ENCODE measurements at places on chromosomes 2 and 18. TPM values are rescaled to one million over a fixed set of nuclear protein-coding genes. Genes with fewer than 3 reads are reported as not detected.
A peak's percentile ranks its signal among the peaks of the same experiment; 100 is the strongest.

Gene PLB1
- 1.3 TPM for total RNA-seq

Gene SCYGR1
- not detected for total RNA-seq

Gene AOX1
- total RNA-seq = 54.9 TPM

Gene ERICH2
- total RNA-seq = 1.4 TPM

Gene AP1S3
- total RNA-seq = 34.3 TPM

- no peak overlapping the region for H3K27ac ChIP-seq
- H3K36me3 ChIP-seq = no peaks in the 10 kb centered on the region
- H3K4me1 ChIP-seq = no peaks in the 10 kb centered on the region
- H3K4me3 ChIP-seq = no peak overlapping the region
- no peaks in the 10 kb centered on the region for H3K27me3 ChIP-seq
- DNase-seq = no peak
Observed at GRCh38 chr2:174914853-174915760, 90.1 kb downstream of the CHN1 start.

GRCh38 chr2:222977121-222977520 lies 74.9 kb upstream of the KCNE4 start:
- no peaks in the 10 kb centered on the region for H3K27me3 ChIP-seq
- H3K4me1 ChIP-seq = peaks cover 15% of the 10 kb centered on the region
- DNase-seq = no peak
- H3K27ac ChIP-seq = no peak overlapping the region
- no peaks in the 10 kb centered on the region for H3K36me3 ChIP-seq

DNA sequence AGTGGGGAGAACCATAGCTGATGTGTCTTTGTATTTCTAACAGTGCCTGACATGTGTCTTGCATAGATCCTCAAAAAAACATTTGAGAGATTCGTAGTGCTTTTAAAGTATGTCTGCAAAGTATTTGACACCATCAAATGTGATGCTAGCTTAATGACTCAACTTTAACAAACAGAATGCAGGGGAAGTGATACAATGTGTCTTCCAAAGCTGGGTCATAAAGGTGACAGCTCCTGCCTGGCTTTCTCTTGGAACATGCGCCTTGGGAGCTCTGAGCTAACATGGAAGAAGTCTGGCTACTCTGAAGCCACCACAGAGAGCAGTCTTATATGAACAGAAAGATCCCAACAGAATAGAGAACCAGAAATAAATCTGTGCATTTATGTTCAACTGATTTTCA lies 78.2 kb downstream of the C1D start:
- H3K27me3 ChIP-seq = no peaks in the 10 kb centered on the region
- no peaks in the 10 kb centered on the region for H3K36me3 ChIP-seq
- H3K4me1 ChIP-seq = peaks cover 11% of the 10 kb centered on the region
- H3K27ac ChIP-seq = no peak overlapping the region
- DNase-seq = peak; percentile 60

- no peaks in the 10 kb centered on the region for H3K36me3 ChIP-seq
- H3K4me3 ChIP-seq = no peak overlapping the region
- H3K27me3 ChIP-seq = no peaks in the 10 kb centered on the region
- no peak overlapping the region for H3K27ac ChIP-seq
Observed at GRCh38 chr2:207123776-207124391, 41.9 kb downstream of the KLF7 start.

DNA sequence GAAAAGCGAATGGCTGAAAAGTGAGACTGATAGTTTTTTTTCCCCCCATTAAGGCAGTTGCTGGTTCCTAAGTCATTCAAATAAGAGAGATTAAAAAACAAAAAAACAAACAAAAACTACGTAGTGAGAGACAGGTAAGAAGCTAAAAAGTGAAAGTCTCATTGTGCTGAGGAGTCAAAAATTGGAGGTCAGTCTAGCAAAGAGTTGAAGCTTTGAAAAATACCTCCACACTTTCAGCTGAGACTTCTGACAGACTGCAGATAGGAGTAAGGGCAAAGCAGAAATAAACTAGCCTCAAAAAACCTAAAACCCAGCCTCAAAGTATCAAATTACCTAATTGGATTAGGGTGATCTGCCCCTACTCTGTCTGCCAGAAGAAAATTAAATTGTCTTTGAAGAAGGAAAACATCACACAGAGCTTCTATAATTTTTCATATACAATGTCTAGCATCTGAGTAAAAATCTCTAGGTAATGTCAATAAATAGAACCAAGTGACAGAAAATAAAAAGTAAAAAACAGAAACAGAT lies 10.9 kb upstream of the EIF2AK3 start:
- no peaks in the 10 kb centered on the region for H3K27me3 ChIP-seq
- no peak overlapping the region for H3K4me3 ChIP-seq
- no peaks in the 10 kb centered on the region for H3K36me3 ChIP-seq

DNA sequence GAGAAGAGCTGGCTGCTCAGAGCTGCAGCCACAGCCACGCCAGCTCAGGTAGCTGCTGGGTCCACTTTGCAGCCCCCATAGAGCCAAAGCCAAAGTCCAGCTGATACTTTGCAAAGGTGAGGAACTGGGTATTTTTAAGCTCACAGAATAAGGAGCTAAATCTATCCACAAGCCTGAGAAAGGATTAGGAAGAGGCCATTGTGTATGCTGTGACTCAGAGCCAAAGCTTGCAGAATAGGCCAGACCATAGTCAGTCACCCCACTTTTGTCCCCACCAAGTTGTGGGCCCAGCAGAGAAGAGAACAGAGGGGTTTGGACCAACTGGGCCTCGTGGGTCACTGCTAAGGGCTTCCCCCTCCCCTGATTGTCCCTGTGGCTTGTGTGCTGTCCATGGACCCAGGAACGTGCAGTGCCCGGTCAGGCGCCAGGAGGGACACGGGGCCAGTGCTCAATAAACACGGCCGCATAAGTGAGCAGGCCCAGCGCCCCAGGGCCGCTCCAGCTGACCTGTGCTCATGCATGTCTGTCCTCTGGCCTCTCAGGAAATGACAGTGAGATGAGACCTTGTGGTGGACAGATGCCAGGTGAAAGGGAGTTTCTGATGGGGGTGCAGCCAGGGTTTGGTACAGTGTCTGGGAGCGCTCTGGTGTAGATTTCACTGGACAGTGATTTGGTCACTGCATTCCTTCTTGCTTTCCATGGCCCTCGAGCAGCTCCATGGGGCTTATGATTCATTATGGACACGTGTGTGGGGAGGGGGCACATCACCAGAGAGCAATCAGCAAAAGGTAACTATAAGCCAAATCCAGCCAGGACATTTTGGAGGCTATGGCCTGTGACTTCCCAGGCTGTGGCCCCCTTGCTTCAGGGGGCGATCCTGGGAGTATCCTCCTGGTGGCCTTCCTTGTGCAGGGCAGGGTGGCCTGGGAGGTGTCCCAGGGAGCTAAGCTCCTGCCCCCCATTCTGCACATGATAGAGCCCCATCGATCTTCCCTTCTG lies 31.3 kb downstream of the MAL start:
- H3K4me3 ChIP-seq = 0 out of 2 replicates have a peak overlapping the region, but pooled peaks have one; percentile 20
- peak overlapping the region; percentile 72 for H3K27ac ChIP-seq
- H3K27me3 ChIP-seq = no peaks in the 10 kb centered on the region
- no peaks in the 10 kb centered on the region for H3K36me3 ChIP-seq

GRCh38 chr2:122516775-122517174 lies 761.3 kb downstream of the TSN start:
- H3K4me1 ChIP-seq = peaks cover 4% of the 10 kb centered on the region
- no peak overlapping the region for H3K27ac ChIP-seq
- DNase-seq = no peak
- no peak overlapping the region for H3K4me3 ChIP-seq
- no peaks in the 10 kb centered on the region for H3K27me3 ChIP-seq

DNA sequence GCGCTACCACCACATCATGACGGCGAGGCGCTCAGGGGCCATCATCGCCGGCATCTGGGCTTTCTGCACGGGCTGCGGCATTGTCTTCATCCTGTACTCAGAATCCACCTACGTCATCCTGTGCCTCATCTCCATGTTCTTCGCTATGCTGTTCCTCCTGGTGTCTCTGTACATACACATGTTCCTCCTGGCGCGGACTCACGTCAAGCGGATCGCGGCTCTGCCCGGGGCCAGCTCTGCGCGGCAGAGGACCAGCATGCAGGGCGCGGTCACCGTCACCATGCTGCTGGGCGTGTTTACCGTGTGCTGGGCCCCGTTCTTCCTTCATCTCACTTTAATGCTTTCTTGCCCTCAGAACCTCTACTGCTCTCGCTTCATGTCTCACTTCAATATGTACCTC lies 2.3 kb downstream of the MC5R start:
- no peak for DNase-seq
- H3K36me3 ChIP-seq = no peaks in the 10 kb centered on the region
- H3K27me3 ChIP-seq = peaks cover 66% of the 10 kb centered on the region
- H3K27ac ChIP-seq = no peak overlapping the region

- H3K27ac ChIP-seq = no peak overlapping the region
- no peak for DNase-seq
- peaks cover 83% of the 10 kb centered on the region for H3K27me3 ChIP-seq
Observed at GRCh38 chr18:11581286-11581685, 28.1 kb upstream of the SLC35G4 start.

GRCh38 chr2:43004879-43005244 lies 212.5 kb upstream of the HAAO start:
- no peaks in the 10 kb centered on the region for H3K27me3 ChIP-seq
- no peaks in the 10 kb centered on the region for H3K4me1 ChIP-seq
- no peak overlapping the region for H3K27ac ChIP-seq
- no peak for DNase-seq
- H3K4me3 ChIP-seq = no peak overlapping the region

DNA sequence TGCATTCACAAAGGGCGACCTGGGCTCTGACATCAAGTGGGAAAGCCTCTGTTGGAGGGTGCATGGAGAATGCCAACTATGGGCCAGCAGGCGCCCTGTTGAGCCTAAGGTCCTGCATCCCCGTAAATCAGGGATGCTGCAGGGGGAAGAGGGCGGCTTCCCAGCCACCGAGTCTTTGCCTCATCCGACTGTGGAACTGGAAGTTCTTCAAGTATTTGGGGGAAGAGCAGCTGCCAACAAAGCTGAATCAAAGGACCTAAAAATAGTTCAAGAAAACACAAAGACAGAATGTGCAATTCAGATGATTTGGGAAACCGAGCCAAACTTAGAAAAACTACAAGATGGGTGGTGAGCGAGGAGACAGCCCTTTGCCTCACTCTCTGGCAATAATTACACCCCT lies 281.1 kb upstream of the MGAT5 start:
- no peaks in the 10 kb centered on the region for H3K4me1 ChIP-seq
- H3K36me3 ChIP-seq = no peaks in the 10 kb centered on the region
- DNase-seq = no peak
- H3K4me3 ChIP-seq = no peak overlapping the region
- peaks cover 58% of the 10 kb centered on the region for H3K27me3 ChIP-seq

GRCh38 chr2:138948070-138948539 lies 167.9 kb upstream of the NXPH2 start:
- H3K27ac ChIP-seq = peak overlapping the region; percentile 97
- no peaks in the 10 kb centered on the region for H3K27me3 ChIP-seq

- H3K36me3 ChIP-seq = no peaks in the 10 kb centered on the region
- H3K4me1 ChIP-seq = peaks cover 11% of the 10 kb centered on the region
- no peak overlapping the region for H3K27ac ChIP-seq
- no peak for DNase-seq
Observed at GRCh38 chr2:62034715-62035114, 129.2 kb downstream of the COMMD1 start.

DNA sequence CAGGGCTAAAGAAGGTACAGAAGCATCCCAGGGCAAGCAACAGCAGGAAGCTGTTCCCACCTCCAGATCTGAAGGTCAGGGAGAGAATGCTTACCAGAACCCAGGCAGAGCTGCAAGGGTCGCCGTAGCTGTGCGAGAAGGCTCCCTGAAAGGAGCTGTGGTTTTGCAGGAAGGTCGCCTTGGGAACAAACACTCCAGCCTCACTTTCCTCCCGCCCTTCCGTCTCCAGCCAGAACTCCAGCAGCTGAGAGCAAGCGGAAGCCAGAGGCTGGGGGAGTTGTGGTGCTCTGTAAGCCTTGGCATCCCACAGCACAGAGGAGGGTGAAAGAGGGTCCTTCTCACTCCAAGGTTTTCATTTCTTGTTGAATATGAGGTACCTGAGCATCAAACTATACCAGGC lies 18.3 kb upstream of the ICOS start:
- H3K27me3 ChIP-seq = peaks cover 61% of the 10 kb centered on the region
- H3K27ac ChIP-seq = no peak overlapping the region
- no peak for DNase-seq
- no peak overlapping the region for H3K4me3 ChIP-seq
- no peaks in the 10 kb centered on the region for H3K36me3 ChIP-seq

GRCh38 chr2:128498086-128498485 lies 179.4 kb upstream of the HS6ST1 start:
- no peak for DNase-seq
- peaks cover 26% of the 10 kb centered on the region for H3K27me3 ChIP-seq
- no peaks in the 10 kb centered on the region for H3K36me3 ChIP-seq
- H3K4me3 ChIP-seq = no peak overlapping the region
- H3K4me1 ChIP-seq = no peaks in the 10 kb centered on the region

DNA sequence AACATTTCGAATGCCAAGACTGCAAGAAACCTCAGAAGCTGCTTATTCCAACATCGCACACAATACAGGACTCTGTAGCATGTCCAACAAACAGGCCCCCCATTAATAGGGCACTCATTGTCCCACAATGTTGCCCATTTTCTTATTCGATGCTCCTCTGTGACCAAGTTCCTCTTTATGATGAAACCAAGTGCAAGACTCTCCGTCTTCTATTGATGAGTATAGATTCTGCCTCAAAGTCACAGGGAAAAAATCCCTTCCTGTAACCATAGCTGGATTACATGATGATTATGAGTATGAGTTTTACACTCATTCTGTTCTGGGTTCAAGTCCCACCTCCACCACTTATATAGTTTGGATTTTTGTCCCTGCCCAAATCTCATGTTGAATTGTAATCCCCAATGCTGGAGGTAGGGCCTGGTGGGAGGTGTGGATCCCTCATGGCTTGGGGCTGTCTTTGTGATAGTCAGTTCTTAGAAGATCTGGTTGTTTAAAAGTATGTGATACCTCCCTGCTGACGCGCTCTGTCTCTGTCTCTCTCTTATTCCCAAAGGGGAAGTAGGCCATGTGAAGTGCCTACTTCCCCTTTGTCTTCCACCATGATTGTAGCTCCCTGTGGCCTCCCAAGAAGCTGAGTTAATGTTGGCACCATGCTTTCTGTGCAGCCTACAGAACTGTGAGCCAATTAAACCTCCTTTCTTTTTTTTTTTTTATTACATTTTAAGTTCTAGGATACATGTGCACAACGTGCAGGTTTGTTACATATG lies 148.7 kb downstream of the OSR1 start:
- no peaks in the 10 kb centered on the region for H3K4me1 ChIP-seq
- H3K4me3 ChIP-seq = no peak overlapping the region
- no peaks in the 10 kb centered on the region for H3K36me3 ChIP-seq
- no peaks in the 10 kb centered on the region for H3K27me3 ChIP-seq
- no peak overlapping the region for H3K27ac ChIP-seq
- DNase-seq = no peak

- H3K36me3 ChIP-seq = no peaks in the 10 kb centered on the region
- H3K4me3 ChIP-seq = no peak overlapping the region
- H3K27me3 ChIP-seq = no peaks in the 10 kb centered on the region
- peaks cover 41% of the 10 kb centered on the region for H3K4me1 ChIP-seq
- H3K27ac ChIP-seq = peak overlapping the region; percentile 89
Observed at GRCh38 chr2:118249531-118249930, 161.3 kb downstream of the INSIG2 start.
